ENCODE measurements at places on chromosomes 6 and 20.
A peak's percentile ranks its signal among the peaks of the same experiment; 100 is the strongest.

GRCh38 chr6:126447367-126447766, 107.5 kb downstream of the CENPW start:
- no peak for DNase-seq

- DNase-seq = no peak
These were observed 149.4 kb upstream of the MLN start for GRCh38 chr6:33953171-33953570.

- DNase-seq = no peak
These were observed 55.9 kb upstream of the C20orf144 start for GRCh38 chr20:33606118-33606771.

GRCh38 chr6:12474167-12475140, 184.3 kb downstream of the EDN1 start:
- no peak for DNase-seq

- no peak for DNase-seq
These were observed 134.6 kb upstream of the NEDD9 start for GRCh38 chr6:11366934-11367637.

DNA sequence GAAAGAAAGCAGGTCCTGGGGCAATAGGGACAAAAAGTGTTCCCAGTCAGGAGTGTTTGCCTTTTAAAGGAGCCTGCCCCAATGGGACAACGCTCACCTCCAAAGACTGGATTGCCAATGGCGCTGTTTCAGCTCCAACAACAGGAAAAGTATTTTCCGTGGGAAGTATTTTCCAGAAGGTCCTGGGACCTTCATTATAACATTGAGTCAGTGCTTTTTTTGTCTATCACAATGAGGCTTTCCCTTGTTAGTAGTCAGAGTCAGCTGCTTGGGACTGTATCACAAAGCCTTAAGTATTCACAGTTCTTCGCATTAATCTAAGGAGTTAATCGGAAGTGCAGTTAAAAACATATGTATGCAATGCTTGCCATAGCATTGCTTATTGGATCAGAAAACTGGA, 17.3 kb downstream of the TRAF3IP2 start:
- DNase-seq = no peak

GRCh38 chr6:68639826-68640490, 4.9 kb downstream of the ADGRB3 start:
- peak; percentile 72 for DNase-seq

GRCh38 chr20:4812641-4813075, 90.9 kb downstream of the PRND start:
- DNase-seq = no peak

DNA sequence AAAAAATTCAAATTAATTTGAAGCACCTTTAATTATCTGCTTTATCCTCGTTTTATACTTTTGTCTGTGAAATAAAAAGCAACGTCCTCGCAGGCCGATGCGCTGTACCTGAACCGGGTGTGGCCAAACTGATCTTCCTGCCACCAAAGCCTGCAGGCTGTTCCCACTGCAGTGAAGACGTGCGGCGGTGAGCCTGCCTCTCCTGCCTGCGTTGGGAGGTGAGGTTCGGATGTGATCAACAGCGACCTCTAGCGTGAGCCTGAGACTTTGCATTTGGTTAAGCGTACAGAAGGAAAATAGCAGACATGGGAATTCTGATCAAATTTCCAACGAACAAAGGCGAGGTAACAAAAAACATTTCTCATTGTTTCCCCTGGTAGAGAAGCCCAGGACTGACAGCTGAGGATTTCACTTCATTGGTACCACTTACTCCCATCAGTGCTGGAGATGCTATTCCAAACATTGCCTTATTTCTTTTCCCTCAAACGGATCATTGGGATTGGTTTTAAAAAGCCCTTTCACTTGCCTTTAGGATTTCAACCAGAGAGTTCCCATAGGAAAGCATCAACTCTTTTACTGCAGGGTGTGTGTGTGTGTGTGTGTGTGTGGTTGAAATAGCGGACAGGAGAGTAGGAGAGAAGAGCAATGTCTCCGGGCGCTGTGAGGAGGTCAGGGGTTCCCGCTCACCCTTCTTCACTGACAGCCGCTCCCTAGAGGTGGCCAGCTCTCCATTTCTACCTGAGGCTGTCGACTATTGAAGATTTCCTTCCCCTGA, 56.6 kb upstream of the CCN6 start:
- peak; percentile 76 for DNase-seq

GRCh38 chr6:28657769-28658465, 132.2 kb downstream of the GPX5 start:
- peak; percentile 42 for DNase-seq

DNA sequence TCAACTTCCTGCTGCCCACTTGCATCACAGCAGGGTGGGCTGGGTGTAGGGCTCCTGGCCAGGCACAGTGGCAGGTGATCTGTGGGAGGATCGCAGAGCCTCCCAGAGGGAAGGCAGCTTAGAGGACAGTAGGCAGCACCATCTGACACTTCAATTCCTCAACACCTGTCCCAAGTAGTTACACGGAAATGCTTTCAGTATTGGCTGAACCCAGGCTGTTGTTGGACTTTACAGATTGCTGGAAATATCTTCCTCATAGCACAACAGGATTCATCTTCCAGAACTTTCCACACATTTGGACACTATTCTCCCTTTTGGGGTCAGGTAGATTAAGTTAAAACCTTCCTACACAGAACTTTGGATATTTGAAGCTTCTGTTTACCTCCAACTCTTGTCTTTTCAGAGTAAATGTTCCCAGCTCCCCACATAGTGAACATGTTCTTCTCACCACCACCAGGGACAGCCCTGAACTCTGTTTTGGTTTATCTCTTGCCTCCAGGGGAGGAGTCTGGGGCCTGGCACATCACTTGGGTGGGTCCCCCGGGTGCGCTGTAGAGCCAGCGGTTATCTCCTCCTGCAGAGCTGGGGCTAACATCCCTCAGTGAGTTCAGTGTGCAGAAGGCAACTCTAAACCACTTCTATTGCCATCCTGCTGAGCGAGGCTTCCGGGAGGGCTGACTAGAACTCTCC, 3.5 kb upstream of the SLC22A2 start:
- DNase-seq = no peak

- no peak for DNase-seq
These were observed 42.8 kb downstream of the SLC35B3 start for GRCh38 chr6:8392569-8392968.

- DNase-seq = peak; percentile 21
These were observed 498.9 kb downstream of the BCKDHB start for GRCh38 chr6:80605165-80605989.

DNA sequence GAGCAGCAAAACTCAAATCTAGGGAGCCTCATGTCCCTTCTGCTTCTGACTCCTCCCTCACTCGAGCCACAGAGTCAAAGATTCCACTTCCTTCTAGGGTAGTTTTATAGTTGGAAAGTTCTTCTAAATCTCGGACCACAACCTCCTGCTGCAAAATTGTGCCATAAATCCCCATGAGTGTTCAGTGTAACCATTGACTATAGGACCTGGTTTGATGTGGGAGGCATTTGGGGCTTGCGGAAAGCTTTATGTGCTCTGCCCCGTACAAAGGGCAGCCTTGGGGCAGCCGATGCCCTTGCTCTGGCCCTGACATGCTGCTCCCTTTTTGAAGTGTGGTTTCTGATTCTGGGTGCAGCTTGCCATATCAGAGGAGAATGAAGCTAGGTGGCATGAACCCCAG, 43.6 kb upstream of the IER3 start:
- peak; percentile 31 for DNase-seq

DNA sequence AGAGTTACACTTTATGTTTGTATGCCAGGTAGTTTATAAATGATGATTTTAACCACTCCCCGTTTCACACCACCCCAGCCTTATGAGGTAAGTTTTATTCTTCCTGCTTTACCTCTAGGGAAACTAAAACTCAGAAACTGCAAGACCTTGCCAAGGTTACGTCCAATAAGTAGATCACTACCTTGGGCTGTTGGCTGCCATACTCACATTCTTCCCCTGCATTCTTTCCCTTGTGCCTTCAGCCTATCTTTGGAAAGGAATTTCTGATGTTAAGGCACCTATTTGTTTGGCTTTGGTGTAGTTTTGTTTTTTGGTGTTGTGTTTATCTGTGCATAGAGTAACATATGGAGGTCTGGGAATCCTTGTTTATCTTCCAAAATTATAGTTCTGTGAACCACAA, 122.1 kb downstream of the UST start:
- no peak for DNase-seq

- DNase-seq = no peak
These were observed 121.5 kb downstream of the NCOA3 start for GRCh38 chr20:47623206-47623605.

All from globus pallidus (tissue), 1 donor.